ENCODE measurements at places on chromosomes 6 and 20.

DNA sequence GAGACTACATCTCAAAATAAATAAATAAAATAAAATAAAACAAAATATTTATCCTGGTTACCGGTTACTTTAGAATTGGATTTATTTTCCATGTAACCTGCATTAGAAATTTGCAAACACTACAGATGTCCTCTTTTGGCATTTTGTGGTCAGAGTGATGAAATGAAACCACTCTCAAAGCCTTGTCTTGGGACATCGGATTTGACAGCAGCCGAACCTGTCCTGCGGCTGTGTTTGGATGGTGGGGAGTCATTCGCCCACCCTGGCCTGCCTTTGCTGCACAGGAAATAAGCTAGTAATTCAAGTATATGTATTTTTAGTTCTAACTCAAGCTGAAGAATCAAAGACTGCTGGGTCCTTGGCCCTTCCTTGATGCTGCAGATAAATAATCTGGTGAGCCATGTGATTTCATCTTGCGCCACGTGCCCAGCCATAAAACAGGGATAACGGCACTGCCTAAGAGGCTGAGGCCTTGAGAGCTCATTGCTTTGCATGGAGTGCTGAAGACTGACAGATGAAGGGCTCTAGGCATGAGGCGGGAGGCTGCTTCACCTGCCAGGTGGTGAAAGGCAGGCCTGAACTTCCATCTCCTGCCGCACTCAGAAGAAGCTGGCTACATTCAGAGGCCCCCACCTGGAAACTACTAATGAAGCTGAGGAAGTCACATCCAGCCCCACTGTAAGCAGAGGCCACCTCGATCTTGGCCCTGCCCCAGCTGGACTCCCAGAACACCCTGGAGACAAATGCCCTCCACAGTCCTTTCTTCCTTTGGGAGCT is 76.9 kb downstream of the NOL4L start:
- no peak for DNase-seq

- no peak for DNase-seq
Measured at GRCh38 chr6:54681987-54682386, 164.6 kb upstream of the FAM83B start.

- DNase-seq, result no peak
Measured at GRCh38 chr6:16446273-16446672, 207.9 kb downstream of the GMPR start.

DNA sequence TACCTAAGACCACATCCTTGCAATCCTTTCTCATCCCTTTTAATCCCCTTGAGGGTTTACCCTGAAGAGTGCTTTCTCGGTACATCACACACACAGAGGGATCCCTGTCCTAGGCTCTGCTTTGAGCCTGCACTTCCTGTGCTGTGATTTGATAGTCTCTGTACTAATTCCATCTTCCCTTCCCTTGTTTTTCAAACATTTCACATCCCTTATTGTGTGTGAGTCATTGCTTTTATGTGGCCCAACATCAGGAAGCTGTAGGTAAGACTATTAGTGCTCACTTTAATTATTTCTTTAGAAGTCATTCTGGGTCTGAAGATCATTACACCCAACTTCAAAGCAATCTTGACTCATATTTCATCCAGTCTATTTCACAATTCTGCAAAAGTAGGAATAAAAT is 57.2 kb upstream of the ANKEF1 start:
- no peak for DNase-seq

DNA sequence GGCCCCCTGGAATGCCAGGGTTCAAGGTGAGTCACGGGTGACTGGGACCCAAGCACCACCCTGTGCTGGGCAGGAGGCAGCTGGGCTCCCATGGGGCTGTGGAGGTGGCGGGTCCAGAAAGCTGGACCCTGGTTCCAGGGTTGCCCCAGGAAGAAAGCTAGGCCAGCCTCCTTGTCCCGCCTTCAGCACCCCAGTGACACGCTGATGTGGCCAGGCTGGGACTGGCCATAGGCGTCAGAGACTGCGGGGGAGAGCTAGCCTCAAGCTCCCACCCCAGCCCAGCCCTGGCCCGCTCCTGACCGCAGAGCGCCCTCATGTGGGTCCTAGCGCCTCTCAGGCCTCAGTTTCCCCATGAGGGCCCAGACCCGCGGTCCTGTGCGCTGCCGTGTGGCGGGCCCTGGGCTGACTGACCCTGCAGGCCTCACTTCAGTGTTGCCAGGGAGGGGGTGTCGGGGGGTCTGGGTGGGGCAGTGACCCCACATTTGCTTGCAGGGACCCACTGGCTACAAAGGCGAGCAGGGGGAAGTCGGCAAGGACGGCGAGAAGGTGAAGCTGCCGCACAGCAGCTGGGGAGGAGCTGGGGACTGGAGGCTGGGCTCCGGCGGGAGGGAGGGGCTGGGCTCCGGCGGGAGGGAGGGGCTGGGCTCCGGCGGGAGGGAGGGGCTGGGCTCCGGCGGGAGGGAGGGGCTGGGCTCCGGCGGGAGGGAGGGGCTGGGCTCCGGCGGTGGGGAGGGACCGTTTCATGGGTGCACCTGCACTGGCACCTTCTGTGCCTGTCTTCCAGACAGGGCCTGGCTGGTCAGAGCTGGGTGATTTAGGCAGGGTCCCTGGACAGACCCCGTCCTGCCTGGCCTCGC is 7.9 kb downstream of the COL9A3 start:
- peak; percentile 31 for DNase-seq

DNA sequence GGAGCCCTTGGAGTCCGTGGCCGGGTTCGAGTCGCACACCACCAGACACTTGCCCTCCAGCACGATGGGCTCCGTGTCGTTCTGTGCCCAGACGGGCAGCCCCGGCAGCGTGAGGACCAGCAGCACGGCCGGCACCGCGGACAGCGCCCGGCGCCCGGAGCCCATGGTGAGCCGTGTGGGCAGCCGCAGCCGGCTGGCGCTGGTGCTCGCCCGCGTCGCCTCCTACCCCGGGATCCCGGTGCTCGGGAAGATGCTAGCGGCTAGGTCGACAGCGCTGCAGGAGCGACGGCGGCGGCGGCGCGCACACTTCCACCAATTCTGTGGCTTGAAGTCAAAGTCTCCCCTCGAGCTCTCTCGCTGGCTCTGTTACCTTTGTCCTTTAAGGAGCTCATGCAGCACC is 1.3 kb downstream of the CBLN4 start:
- DNase-seq, result no peak

Measured in activated gamma-delta T cell (primary cell).